ENCODE measurements at places on chromosomes 4 and X.

GRCh38 chr4:187118602-187119120, 395.0 kb upstream of the FAT1 start:
- no peak for DNase-seq

DNA sequence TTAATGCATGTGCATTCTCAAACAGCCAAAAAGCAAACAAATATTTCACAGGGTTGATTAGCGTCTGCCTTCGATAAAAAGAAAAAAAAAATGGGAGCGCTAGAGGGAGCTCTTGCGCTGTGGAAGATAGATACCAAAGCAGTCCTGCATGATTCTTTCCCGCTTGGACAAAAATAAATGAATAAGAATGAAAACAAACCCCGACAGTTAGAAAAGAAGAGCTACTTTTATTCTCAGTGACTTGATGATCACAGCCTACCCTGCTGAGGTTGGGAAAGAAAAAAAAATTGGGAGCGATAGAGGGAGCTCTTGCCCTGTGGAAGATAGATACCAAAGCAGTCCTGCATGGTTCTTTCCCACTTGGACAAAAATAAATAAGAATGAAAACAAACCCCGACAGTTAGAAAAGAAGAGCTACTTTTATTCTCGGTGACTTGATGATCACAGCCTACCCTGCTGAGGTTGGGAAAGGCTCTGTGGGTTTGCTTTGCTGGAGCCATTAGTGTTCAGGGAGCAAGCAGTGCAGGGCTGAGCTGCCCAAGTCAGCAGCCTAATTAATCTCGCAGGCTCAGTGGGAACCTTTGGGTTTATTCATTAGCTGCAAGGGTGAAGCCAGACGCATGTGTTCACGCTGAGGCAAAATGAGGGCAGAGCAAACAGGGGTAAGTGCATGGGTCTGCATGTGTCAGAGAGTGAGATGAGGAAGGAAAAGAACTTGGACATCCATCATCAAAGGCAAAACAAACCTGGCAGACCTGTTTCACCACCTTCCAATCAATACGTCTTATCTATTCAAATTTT, 249.3 kb upstream of the PRKX start:
- DNase-seq = peak; percentile 12

GRCh38 chr4:145784036-145784435, 104.1 kb downstream of the C4orf51 start:
- DNase-seq = no peak

GRCh38 chr4:159308566-159309340, 205.9 kb downstream of the RAPGEF2 start:
- DNase-seq = no peak

DNA sequence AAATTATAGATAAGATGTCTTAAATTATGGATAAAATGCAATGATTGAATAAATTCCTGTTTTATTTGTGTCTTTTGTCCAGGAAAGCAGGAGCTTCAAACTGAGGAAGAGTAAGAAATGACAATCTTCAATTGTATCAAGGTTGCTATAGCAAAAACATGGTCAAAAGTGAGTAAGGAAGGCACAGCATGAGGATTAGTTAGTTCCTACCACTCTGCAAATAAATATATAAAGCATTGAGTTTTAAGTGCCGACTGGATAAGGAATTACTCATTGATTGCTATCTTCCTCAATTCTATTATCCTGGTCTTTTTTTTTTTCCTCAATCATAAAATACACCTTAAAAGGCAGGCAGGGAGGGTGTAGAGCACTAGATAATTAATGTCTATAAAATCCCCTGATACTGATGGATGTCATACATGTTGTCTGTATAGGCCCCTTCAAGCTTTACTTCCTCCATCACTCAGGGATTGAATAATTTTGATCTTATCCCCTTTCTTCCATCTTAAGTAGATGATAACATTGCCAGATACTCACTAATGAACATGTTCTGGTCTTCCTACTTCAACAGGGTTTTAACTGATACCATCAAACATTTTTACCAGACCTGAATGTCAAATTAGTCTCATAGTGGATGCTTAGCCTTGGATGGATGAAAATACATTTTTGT, 86.6 kb downstream of the MID1 start:
- no peak for DNase-seq

GRCh38 chr4:78591404-78591803, 39.8 kb downstream of the ANXA3 start:
- no peak for DNase-seq

DNA sequence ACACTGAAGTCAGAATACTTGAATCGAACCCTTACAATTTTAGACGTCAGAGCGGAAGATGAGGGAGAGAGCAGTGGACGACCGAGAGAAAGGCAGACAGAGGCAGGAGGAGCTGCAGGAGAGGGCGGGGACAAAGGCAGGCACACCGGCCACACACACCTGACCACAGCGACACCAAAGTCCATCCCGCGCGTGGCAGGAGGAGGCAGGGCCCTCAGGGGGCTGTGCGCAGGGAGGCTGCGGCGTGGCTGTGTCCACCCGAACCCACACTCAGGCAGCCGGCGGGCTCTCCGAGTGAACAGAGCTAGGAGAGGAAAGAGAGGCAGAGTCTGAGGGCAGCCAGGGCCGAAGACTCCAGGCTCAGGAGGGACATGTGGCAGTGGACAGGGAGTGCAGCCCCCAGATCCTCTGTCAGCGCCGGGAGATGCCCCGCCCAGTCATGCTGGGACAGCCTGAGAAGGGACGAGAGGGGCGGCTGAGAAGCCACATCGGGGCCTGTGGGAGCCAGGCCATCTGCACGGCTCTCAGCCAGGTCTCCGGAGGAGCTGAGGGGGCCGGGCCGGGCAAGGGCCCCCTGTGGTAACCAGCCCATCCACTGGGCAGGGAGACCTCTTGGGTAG, 20.1 kb downstream of the GAK start:
- no peak for DNase-seq

DNA sequence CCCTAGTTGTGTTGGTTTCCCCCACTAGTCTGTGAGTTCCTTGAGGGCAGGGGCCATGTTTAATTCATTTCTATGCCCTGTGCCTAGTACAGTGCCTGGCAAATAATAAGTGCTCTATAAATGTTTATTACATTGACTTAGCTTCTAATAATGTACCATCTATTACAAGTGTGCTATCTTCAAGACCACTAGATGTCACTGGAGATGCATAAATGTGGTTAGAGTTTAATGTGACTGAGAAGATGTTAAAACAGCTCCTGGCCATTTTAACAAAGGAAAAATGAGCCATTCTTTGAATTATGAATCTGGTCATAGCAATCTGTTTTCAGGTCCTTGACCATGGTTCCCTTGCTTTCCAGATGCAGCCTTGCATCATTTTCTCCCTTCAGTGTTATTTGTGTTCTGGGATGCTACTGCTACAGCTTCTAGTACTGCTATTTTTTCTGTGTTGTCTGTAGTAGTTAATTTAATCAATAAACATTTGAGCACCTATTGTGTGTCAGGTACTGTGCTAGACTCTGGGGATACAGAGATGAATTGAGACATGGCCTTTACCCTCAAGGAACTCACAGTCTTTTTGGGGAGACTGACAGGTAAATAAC, 43.2 kb downstream of the SLC9A6 start:
- DNase-seq = peak; percentile 33

GRCh38 chrX:14899607-14900006, 26.4 kb downstream of the MOSPD2 start:
- peak; percentile 8 for DNase-seq

DNA sequence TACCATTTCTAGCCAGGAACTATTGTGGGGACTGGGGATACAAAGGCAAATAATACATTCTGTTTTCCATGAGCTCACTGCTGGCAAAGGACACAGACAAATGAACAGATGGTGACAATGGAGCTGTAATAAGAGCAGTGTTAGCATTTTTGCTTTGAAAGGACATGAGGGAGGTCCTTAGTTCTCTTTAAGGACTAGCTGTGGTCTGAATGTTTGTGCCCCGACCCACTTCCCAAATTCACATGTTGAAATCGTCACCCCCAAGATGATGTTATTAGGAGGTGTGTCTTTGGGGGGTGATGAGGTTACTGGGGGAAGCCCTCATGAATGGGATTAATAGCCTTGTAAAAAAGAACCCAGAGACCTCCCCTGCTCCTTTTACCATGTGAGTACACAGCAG, 30.3 kb downstream of the CCNG2 start:
- DNase-seq = no peak
